ENCODE measurements at places on chromosomes 5 and 9. TPM values are rescaled to one million over a fixed set of nuclear protein-coding genes. Genes with fewer than 3 reads are reported as not detected.

The PCDHGC5 gene
- total RNA-seq = 4.7 TPM

The AQP3 gene
- under 0.01 TPM for total RNA-seq

The PCDHA9 gene
- 12.3 TPM for total RNA-seq

The SLC6A18 gene
- not detected for total RNA-seq

The NR6A1 gene
- 1.2 TPM for total RNA-seq

The PCDHB11 gene
- 8.9 TPM for total RNA-seq

The ZDHHC21 gene
- 36.4 TPM for total RNA-seq

The TUSC1 gene
- total RNA-seq = 10.1 TPM

The HAPLN1 gene
- 9.6 TPM for total RNA-seq

The WDR31 gene
- total RNA-seq = 2.7 TPM

The GPX8 gene
- 2.7 TPM for total RNA-seq

The ADAMTS19 gene
- 2.2 TPM for total RNA-seq

The MAMDC2 gene
- total RNA-seq = 2.5 TPM

The PIP5K1B gene
- total RNA-seq = 4.9 TPM

The SELENOP gene
- 35.4 TPM for total RNA-seq

The SOHLH1 gene
- total RNA-seq = not detected

The CDKN2B-AS1 gene
- total RNA-seq = 0.25 TPM

The SLC1A1 gene
- total RNA-seq = 48.9 TPM

The CYLC2 gene
- total RNA-seq = not detected

The ZDHHC12 gene
- 1.7 TPM for total RNA-seq

The CTXN3 gene
- total RNA-seq = 3.2 TPM

The PCDHGA4 gene
- total RNA-seq = 7.9 TPM

The MRPS27 gene
- total RNA-seq = 46.2 TPM

The SLC6A3 gene
- not detected for total RNA-seq

Data from temporal lobe (tissue), 4 donors.